ENCODE measurements at places on chromosomes 1 and 21.

GRCh38 chr1:54230507-54231339, 30.8 kb downstream of the MRPL37 start:
- peak; percentile 8 for DNase-seq

DNA sequence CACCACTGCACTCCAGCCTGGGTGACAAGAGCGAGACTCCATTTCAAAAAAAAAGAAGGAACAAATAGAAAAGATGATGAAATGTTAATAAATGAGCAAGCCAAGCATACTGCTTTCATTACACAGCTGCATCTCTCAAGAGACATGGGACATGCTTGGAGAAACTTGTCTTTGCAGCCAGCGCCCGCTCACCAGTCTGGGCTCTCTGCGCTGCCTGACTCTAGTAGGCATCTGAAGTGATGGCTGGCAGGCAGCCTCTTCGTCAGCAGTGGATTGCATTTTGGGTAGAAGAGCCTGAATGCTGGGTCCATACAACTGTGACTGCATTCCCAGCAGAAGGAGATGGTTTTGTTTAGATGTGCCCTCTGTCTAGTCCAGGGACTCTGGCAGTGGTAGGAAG, 48.0 kb downstream of the IL6R start:
- DNase-seq = no peak

DNA sequence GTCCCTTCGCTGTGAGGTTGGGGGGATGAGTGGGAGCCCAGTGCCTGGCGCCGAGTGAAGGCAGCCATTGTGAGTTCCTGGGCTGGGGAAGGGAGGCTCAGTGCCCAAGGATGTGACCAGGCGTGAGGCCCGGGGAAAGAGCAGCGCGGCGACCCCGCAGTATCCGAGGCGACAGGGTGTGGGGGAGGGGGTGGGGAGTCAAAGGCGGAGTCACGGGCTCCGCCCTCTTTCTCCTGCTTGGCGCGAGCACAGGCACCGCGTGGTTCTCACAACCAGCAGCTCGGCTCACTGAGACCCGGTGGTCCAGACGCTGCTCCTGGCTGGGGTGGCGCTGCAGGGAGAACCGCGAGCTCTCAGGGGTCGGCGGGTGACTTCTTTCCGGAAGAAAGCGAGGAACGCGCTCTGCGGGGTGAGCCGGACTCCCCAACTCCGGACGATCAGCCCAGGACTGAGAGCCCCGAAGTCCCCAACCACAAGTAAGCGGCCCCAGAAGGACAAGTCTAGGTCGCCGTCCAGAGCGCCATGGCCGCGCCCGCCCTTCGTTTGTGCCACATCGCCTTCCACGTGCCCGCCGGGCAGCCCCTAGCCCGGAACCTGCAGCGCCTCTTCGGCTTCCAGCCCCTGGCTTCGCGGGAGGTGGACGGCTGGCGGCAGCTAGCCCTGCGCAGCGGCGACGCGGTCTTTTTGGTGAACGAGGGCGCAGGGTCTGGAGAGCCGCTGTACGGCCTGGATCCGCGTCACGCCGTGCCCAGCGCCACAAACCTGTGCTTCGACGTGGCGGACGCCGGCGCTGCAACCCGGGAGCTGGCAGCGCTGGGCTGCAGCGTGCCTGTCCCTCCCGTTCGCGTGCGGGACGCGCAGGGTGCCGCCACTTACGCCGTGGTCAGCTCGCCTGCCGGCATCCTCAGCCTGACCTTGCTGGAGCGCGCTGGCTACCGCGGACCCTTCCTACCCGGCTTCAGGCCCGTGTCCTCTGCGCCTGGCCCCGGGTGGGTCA, at the start of gene HPDL:
Gene HPDL, plus strand, starts transcription at position 269 of the 997 bp plus-strand sequence. Its CDS starts 254 bp downstream, at position 523.
- peak; percentile 52 for DNase-seq

DNA sequence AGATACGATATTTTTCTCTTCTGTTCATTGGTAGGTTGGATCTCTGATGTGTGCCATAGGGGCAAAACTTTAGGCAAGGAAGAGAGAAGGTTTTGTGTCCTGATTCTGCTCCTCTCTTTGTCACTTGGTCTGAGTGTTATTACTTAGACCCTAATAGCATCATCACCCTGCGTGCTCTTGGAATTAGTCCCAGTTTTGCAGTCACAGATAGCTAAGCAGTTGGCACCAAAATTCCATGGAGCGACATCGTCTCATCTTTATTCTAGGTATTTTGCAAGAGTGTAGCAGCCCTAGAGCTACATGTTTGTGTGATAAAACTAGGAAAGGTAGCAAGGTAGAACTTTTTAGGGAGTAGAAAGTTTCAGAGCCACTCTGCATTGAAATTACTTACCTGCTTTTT, 23.8 kb downstream of the PIP5K1A start:
- DNase-seq = no peak

GRCh38 chr1:226489718-226490425, 58.7 kb upstream of the STUM start:
- DNase-seq = no peak

DNA sequence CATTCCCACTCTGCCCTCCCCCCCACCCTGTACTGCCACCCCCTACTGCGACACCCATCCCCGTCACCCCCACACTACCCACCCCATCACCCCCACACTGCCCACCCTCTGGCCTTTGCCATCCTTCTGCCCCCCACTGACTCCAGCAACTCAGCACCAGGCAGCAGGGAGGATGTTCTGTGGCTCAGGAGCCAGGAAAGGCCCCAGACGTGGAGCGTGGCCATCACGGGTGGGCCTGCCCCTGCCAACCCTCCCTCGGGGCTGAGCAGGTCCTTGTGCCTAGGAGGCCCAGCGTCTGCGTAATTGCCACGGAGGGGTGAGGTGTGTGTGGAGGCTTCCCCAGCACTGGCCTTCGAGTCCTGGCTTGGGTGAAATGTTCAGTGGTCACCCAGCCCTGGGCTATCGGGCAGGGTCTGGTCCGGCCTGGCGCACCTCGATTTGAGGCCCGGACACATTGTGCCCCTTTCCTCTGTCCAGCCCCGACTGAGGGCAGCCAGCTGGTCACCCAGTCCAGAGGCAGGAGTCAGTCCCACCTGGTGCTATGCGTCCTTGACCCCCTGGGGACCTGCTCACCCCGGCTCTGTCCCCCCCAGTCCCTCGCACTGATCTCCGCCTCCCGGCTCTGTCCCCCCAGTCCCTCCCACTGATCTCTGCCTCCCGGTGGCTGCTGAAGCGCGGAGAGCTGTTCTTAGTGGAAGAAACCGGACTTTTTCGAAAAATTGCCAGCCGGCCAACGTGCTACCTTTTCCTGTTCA, 23.0 kb downstream of the ARHGEF16 start:
- DNase-seq = no peak

DNA sequence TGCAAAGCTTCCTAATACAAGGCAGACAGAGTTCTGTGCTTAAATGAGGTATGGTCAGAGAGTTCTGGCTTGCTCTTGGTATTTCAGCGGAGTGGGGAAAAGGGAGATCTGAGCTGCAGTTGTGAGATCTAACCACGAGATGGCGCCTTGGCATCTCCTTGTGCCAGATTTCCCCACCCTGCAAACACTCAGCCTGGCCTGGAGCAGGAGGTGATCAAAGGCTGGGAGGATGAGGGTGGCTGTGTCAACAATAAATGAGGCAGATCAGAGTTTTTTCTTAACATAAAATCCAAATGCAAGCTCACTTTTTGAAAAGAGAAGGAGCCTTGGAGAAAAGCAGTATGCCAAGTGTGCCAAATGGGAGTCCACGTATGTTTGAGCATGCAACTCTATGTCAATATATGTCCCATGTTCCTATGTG, 4.1 kb upstream of the TFAP2E start:
- DNase-seq = peak; percentile 57

GRCh38 chr1:201285846-201286245, 2.5 kb downstream of the PKP1 start:
- no peak for DNase-seq

- no peak for DNase-seq
Measured at GRCh38 chr1:207003210-207003609, 29.3 kb downstream of the C1orf116 start.

GRCh38 chr21:46431884-46432488, 26.7 kb upstream of the DIP2A start:
- no peak for DNase-seq

GRCh38 chr1:107594536-107594935, 370.4 kb downstream of the VAV3 start:
- DNase-seq = no peak

DNA sequence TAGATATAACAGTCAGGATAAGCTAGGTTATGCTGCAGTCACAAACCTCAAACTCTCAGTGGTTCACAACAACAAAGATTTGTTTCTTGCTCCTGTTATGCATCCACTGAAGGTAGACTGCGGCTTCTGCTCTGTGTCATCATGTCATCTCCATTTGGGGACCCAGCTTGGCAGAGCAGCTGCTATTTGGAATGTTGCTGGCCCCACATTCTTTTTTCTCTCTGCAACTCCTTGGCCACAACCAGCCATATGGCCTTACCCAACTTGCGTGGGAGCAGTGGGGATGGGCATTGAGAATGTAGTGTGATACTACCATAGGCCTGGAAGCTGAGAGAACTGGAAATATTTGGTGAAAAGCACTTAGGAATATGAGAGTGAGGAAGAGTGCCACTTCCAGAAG, 26.4 kb downstream of the AGO4 start:
- no peak for DNase-seq

GRCh38 chr1:115456441-115456961, 118.5 kb upstream of the NGF start:
- DNase-seq = no peak

DNA sequence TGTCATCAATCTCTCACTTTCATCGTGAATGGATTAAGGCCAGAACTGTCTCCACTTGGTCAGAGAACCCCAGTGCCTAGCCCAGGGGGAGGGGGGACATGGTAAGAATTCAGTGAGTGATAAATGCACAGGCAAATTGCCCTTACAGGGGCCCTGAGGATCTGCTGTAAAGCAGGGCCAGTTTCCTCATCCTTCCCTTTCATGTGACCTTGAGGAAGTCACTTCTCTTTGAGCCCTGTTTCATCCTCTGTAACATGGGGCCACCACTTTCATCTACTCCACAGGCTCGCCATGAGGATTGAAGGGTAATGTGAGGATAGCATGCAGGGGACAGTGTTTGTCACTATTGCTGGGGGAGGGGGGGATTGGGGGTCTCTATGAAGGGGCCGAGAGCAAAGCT, 28.1 kb upstream of the C1QA start:
- DNase-seq = no peak

DNA sequence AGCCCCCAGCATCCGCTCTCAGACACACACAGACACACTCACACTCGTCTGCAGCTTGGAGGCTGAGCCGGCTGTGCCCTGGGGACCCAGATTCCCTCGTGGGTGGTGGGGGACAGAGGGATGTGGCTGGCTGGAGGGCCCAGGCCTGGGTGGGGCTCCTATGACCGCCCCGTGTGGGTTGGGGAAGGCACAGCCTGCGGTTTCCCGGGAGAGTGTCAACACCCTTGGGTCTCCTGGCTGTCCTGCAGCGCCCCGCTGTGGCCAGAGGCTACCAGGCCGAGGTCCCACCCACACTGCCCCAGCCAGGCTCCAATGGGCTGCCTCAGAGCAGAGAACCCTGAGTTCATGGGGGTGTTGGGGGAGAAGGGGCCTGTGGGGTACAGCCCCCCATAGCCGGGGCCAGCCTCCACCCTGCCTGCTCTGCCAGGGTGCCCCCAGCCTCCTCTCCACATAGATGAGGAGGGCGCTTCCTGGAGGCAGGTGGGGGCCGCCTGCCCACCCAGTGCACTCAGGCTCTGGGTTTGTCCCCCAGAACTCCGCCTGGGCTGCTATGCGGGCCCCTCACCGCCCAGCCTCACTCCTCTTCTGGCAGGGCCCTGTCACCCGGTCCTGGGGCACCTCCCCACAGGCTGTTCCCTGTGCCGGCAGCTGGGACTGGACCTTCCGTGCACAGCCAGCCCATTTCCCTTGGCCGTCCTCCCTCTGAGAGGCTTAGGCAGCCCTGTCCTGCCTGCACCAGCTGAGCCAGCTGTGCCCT, at the start of gene TTC34:
Gene TTC34, minus strand, starts transcription at position 159 of the 757 bp plus-strand sequence. CDS start 866 bp downstream, outside the sequence.
- peak; percentile 27 for DNase-seq

- DNase-seq = no peak
Measured at GRCh38 chr1:17646444-17647280, 107.2 kb downstream of the ARHGEF10L start.

DNA sequence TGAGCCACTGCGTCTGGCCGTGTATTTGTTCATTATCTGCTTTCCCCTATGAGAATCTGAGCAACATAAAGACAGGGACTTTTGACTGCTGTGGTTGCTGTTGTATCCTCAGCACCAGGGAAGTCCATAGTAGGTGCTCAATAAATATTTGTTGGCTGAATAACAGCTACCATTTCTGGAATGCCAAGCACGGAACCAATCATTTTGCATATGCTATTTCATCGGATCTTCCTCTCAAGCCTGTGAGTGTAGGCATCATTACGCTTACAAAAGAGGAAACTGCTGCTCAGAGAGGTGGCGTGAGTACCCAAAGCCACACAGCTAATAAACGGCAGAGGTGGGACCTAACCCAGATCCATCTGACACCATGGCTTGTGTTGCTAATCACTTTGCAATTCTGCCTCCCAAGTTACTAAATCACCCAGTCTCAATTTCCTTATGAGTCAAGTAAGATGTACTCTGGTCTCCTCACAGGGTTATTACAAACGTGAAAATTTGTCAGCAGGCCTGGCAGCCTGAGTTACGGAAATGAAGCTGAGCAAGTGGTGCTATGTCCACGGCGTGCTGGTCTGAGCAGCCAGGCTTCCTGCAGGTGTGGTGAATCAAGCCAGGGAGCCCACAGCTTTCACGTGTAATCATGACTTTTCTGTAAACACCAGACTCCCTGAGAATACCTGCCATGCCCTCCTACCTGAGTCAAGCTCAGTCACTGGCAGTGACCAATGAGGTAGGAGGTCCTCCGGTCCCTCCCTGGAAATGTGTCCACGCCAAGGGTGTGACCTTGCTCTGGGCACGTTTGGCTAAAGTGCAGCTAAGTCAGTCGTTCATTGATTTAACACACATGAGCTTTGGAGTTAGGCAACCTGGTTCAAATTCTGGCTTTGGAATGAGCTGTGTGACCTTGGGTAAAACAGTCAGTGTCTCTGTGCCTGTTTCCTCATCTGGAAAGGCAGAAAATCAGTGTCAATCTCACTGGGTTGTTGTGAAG, 4.8 kb upstream of the RHCE start:
- DNase-seq = no peak

DNA sequence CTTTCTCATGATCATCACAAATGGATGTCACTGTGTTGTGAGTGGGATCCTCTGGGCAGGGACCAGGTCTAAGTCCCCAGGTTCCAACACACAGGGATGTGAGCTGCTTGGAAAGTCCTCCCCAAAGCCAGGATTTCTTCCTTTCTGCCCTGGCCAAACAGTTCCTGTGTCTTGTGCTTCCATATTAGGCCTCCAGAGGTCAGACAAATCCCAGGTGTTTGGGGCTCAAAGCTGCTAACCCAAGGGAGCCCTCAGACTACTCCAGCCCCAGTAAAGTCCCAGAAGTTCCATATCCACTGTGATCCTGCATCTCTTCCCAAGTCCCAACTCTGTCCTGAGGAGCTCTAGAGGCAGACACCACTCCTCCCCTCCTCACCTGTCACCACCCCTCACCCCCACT, 27.7 kb upstream of the MAGOH start:
- no peak for DNase-seq

GRCh38 chr1:41434748-41435449, 49.6 kb downstream of the EDN2 start:
- no peak for DNase-seq

All from CD4-positive, alpha-beta T cell treated with Interferon alpha-2 for 1 hour (primary cell).